Central memory CD4-positive, alpha-beta T cell (primary cell): ENCODE measurements at places on chromosomes 2 and 18.

- no peak for DNase-seq
Observed at GRCh38 chr2:134177351-134177931, 76.4 kb upstream of the MGAT5 start.

GRCh38 chr2:118697781-118698180 is 149.7 kb downstream of the EN1 start:
- no peak for DNase-seq

DNA sequence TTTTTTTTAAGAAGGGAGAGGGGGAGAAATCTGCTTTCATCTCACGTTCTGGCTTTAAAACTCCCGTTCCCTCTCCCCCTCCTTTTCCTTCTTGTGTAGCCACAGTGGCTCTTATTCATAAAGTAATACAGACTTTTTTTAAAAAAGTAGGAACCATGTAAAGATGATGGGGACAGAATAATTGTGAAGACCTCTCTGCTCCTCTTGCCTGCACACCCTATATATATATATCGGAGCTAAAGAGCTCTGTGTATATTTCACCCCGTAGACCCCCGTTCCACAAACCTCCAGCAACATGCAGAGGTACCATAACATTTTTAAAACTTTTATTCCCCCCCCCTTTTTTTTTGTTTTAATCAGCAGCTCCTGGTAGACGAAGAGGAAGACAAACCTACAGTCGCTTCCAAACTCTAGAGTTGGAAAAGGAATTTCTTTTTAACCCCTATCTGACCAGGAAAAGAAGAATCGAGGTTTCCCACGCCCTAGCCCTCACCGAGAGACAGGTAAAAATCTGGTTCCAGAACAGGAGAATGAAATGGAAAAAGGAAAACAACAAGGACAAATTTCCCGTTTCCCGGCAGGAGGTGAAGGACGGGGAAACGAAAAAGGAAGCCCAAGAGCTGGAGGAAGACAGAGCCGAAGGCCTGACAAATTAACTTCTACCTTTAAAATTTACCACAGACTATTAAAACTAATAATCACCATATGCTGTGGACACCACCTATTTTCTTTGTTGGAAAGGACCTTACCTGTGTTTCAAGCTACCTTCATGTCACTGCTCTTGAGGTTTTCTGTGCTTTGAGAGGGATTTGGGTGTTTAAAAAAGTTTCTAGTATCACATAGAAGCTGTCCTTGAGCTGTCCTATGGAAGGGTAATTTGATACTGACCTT is 1.7 kb downstream of the HOXD8 start:
- DNase-seq: no peak

DNA sequence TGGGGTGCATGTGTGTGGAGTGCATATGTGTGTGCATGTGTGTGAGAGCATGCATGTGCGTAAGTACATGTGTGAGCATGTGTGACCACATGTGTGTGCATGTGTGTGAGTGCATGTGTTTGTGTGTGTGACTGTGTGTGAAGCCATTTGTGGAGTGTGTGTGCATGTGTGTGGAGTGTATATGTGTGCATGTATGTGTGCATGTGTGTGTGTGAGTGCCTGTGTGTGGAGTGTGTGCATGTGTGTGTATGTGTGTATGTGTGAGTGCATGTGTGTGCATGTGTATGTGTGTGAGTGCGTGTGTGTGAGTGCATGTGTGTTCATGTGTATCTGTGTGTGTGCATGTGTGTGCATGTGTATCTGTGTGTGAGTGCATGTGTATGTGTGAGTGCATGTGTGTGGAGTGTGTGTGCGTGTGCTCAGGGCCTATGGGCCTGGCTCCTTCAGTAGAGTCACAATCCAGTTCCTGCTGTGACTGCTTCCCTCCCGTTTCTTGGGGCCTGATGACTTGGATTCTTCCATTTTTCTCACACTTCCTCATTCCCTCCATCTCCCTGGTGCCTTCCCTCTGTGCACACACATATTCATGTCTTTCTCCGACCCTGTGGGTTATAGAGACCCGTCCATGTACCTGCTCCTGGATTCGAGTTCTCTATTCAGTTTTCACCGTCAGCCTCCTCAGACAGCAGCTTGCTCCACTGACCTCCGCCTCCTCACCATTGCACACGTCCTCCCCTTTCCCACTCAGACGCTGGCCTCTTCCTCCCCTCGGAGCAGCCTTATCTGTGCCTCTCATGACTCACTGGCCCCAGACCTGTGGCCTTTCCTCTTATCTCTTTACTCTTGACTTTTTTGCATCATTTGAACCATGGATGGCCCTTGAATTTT is 25.2 kb downstream of the TOGARAM2 start:
- no peak for DNase-seq

- no peak for DNase-seq
Observed at GRCh38 chr18:36702401-36703013, 126.3 kb downstream of the TPGS2 start.

DNA sequence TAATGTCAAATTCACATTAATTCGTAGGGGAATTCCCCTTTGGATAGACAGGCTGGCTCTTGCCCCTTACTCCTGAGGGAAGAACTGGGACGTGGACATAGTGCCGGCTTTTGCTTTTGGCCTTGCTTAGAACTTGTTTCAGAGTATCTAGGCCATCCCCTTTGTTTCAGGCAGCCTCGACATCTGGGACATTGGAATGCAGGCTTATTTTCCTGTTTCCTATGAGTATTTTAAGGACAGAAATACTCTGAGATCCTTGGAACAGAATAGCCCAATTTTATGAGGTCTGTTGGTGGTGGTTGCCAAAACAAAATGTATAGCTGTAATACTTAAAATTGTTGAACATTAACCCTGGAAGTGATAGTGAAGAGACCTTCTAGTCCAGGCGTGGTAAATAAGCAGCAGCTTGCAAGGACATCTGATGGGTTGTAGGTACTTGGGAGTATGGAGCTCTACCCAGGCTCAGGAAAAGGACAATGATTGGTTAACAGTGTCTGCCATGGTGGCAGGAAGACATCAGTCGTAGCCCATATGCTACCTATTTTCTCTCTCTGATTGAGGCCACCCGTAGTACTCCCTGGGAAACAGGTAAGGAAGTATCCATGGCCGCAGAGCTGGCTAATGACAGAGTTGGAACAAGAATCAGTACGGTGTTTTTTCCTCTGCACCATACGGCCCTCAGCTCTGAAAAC is 112.4 kb downstream of the CDK15 start:
- no peak for DNase-seq

- DNase-seq: no peak
Observed at GRCh38 chr2:75574106-75574505, 13.4 kb upstream of the EVA1A start.

- DNase-seq: no peak
Observed at GRCh38 chr18:57585421-57585820, 1.1 kb downstream of the FECH start.

DNA sequence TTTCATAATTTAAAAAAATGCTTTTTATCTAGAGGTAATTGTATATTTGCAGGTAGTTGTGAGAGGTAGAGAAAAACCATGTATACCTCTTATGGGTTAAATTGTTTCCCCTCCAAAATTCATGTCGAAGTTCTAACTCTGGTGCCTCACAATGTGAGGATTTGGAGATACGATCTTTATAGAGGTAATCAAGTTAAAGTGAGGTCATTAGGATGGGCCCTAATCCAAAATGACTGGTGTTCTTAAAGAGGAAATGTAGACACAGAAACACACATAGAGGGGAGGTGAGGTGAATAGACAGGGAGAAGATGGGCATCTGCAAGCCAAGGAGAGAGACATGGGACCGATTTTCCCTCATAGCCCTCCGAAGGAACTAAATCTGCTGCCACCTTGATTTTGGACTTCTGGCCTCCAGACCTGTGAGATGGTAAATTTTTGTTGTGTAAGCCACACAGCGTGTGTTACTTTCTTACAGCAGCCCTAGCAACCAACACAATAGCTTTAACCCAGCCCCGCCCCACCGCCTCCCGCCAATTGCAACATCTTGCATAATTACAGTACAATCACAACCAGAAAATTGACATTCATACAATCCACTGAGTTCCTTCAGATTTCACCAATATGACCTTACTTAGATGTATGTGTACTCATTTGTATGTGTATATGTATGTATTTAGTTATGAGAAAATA is 208.9 kb downstream of the MIB1 start:
- no peak for DNase-seq

- DNase-seq: no peak
Observed at GRCh38 chr2:196594158-196594557, 45.4 kb upstream of the CCDC150 start.

GRCh38 chr2:51778806-51779205 is 746.9 kb upstream of the NRXN1 start:
- no peak for DNase-seq

- no peak for DNase-seq
Observed at GRCh38 chr2:110873056-110873502, 140.7 kb downstream of the ACOXL start.

- no peak for DNase-seq
Observed at GRCh38 chr2:11550302-11550701, 16.5 kb downstream of the GREB1 start.

- DNase-seq: no peak
Observed at GRCh38 chr2:131052741-131053263, 40.5 kb downstream of the FAM168B start.

GRCh38 chr2:137969418-137969765 is 5.1 kb downstream of the HNMT start:
- DNase-seq: no peak

DNA sequence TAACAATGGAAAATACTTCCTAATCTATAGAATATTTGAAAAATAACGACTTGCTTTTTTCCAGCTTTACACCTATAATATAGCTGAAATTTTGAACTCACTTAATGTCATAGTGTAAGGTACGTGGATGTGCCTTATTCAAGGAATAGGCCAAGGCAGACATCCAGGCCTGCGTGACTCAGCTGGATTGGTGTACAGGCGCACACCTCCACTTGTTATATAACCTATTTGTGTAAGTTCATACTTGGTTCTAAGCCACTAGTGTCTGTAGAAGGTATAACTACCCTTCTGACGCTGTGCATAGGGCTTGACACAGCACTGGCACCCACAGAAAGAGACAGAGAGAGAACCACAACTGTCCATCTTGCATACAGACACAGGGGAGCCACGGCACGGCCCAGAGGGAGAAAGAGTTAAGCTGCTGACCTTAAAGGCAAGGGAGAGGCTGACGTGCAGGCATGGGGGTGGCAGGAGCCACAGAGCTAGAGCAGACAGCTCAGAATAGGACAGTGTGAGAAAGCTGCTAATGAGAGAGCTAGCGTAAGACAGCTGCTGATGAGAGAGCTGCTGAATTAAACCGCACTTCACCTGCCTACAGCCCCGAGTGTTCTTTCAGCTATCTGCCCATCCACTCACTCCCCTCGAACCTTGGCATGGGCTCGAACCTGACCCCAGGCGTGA is 16.1 kb downstream of the CCDC178 start:
- DNase-seq: no peak

DNA sequence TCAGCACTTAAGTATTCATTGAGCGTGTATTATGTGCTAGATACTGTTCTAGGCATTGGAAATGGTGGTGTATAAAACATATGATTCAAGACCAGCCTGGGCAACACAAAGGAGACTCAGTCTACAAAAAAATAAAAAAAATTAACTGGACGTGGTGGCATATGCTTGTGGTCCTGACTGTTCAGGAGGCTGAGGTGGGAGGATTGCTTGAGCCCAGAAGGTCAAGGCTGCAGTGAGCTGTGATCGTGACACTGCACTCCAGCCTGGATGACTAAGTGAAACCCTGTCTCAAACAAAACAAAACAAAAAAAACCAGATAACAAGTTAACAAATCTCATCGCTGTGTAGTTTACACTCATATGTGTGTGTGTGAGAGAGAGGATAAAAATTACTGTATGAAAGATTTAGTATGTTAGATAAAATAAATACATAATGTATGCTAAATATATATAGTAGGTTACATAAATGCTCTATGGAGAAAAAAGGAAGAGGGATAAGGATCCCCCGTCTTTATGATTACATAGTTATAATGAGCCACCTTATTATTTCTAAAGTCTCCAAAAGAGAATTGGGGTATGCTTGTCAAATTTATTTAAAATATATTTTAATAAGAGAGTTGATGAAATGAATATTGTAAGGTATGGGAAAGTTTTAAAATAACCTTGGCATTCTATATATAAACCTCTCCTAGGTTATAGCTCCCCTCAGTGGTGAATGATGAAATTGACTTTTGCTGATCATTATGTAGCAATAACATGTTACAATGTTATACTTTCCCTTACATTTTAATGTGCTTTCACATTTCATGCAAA is 69.2 kb downstream of the EHBP1 start:
- peak; percentile 7 for DNase-seq

GRCh38 chr2:177611310-177611886 is 218.8 kb downstream of the AGPS start:
- no peak for DNase-seq

DNA sequence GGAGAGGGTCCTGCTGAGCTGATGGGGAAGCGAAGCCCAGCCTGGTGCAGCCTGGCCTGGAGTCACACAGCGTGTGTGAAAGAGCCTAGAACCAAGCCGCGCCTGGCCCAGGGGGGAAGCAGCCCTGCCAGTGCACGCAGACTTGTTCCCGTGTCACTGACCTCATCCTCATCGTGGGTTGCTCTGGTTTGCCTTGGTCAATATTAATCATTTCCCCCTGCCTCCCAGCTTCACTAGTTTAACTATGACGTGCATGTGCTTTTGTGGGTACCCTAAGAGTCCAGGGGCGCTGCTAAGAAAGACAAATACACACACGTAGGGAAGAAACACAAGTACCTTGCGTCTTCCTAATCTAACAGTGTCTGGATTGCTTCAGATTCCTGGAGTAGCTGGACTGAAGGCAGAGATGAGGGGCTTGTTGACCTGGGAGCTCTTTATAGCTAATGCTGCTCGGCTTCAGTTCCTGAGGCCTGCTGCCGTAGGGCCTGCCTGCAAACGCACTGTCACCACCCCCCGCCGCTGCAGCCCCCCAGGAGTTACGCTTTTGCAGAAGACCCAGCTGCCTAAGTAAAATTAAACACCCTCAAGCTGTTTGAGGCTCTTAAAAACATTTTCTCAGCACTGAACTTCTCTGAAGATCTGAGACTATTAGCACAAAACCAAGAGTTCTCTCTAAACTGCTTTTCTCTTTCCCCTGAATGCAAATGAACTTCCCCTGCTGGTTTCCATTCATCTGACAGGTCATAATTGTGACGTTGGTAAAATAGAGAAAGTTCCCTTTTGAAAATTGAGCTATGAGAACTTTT is 159.2 kb downstream of the FAM210A start:
- peak; percentile 28 for DNase-seq

- no peak for DNase-seq
Observed at GRCh38 chr2:88239781-88240180, 69.6 kb downstream of the THNSL2 start.

- no peak for DNase-seq
Observed at GRCh38 chr2:217838409-217838831, 164.4 kb downstream of the TNS1 start.

DNA sequence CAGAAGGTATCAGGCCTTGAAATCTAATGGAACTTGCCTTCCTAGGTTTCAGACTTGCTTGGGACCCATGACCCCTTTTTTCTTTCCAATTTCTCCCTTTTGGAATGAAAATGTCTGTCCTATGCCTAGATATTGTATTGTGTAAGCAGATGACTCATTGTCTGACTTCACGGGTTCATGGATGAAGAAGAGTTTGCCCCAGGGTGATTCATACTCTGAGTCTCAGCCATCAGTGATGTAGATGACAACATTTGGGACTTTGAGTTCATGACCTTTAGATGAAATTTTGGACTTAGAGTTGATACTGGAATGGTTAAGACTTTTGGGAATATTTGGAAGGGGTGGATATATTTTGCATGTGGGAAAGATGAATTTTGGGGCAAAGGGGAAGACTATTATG is 11.2 kb upstream of the SCYGR5 start:
- no peak for DNase-seq
